ENCODE measurements at places on chromosomes 6 and 20. TPM values are rescaled to one million over a fixed set of nuclear protein-coding genes. Genes with fewer than 3 reads are reported as not detected.
A peak's percentile ranks its signal among the peaks of the same experiment; 100 is the strongest.

CGAS gene
- total RNA-seq, result 27.9 TPM

GRCh38 chr20:58818586-58819285 lies 32.0 kb downstream of the GNAS-AS1 start:
- H3K4me1 ChIP-seq, result peaks cover 16% of the 10 kb centered on the region
- H3K27ac ChIP-seq, result peak overlapping the region; percentile 8
- DNase-seq, result peak; percentile 80
- peaks cover 30% of the 10 kb centered on the region for H3K36me3 ChIP-seq
- peaks cover 45% of the 10 kb centered on the region for H3K27me3 ChIP-seq
- no peak overlapping the region for H3K4me3 ChIP-seq

NKAIN4 gene
- not detected for total RNA-seq

DNA sequence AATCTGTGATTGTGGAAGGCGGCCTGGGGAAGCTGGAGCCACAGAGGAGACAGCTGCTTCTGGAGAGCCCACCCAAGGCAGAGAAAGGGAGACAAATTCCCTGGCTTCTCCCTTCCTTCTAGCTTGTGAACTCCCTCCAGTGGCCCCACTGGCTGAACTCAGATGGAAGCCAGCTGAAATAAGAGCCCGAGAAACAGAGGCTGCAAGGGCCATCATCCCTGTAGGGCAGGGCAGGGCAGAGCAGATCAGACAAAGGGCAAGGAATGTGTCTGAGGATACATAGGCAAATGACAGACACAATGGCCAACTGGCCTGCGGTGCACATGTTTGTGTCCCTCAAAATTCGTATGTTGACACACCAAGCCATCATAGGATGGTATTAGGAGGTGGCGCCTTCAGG lies 25.3 kb downstream of the MDFI start:
- H3K36me3 ChIP-seq, result no peaks in the 10 kb centered on the region
- no peak for DNase-seq
- H3K4me1 ChIP-seq, result no peaks in the 10 kb centered on the region
- H3K4me3 ChIP-seq, result no peak overlapping the region
- no peak overlapping the region for H3K27ac ChIP-seq

- no peaks in the 10 kb centered on the region for H3K27me3 ChIP-seq
- peak overlapping the region; percentile 85 for H3K27ac ChIP-seq
- H3K4me1 ChIP-seq, result peaks cover 31% of the 10 kb centered on the region
- peak; percentile 17 for DNase-seq
- H3K4me3 ChIP-seq, result peak overlapping the region; percentile 79
- H3K36me3 ChIP-seq, result peaks cover 3% of the 10 kb centered on the region
These were observed 32.9 kb upstream of the ID1 start for GRCh38 chr20:31572042-31572700.

DNA sequence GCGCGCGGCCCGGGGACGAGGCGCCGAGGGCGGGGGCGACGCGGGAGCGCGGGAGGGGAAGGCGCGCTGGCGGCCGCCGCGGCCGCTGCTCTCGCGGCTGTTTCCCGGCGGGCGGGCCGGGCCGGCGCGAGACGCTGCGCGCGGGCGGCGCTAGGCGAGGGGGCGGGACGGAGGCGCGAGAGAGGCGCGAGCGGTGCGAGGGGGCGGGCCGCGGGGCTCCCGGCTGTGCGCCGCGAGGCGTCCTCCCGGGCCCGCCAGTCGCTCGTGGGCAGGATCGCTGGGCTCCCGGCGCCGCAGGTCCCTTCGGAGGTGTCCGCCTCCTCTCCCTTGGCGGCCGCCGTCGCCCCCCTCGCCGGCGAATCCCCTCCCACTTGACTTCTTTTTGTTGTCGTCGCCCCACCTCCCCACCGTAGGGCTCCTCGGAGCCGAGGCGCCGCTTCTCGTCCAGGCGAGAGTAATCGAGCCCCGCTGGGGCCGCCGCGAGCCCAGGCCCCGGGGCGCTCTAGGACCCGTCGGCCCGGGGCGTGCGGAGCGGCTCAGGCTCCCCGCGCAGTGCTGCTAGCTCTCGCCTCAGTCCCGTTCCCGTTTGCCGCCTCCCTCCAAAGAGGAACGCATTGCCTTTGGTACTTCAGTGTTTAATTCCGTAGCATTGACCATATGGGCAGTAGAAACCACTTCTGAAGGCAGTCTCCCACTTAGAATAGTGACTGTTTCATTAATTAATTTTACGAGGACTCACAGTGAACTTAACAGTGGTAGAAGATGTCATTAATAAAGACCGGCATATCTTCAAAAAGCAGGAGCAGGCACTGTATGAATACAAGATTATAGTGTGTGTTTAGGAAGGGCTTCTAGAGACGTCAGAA lies at the start of gene RANBP9:
Gene RANBP9, minus strand, starts transcription at position 103 of the 866 bp plus-strand sequence. CDS start 330 bp downstream, outside the sequence.
- peaks cover 49% of the 10 kb centered on the region for H3K4me1 ChIP-seq
- DNase-seq, result peak; percentile 93
- peak within 1 kb of the TSS; percentile 99 for H3K4me3 ChIP-seq
- no peaks in the 10 kb centered on the region for H3K27me3 ChIP-seq
- H3K27ac ChIP-seq, result peak within 1 kb of the TSS; percentile 98

JPH2 gene
- 0.12 TPM for total RNA-seq

CALHM4 gene
- total RNA-seq, result not detected
